ENCODE measurements at places on chromosomes 4 and X.

DNA sequence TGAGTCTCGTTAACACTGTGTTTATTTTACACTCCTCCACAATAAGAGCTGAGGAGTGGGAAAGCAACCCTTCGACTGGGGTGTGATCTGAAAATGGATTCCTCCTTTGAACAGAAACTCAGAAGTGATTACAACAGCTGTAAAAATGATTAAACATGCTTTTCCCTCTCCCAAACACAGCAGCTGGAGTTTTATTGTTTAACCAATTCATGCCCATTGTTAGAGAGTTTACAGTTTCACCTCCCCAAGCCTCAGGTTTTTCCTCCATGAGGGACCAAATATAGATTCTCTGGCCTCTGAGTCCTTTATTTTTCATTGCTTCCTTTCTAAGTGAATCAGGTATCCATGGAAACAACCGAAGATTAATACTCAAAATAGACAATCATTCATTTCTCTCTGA lies 263.0 kb upstream of the TAPT1 start:
- DNase-seq = no peak

DNA sequence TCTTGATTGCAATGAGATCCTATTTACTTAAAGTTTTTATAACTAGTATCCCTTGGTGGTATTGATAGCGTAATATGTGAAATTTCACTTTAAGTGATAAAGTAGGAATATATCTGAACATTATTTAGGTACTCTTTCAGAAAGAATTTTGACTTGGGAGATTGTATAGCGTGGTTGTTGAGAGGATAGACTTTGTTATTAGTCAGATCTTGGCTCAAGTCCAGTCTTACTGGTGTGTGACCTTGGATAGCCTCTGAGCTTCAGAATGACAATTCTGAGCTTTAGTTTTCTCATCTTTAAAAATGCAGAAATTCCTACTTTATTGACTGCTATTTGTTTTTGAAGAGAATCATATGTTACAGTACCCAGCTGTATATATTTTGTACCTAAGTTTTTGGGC lies 32.6 kb downstream of the DCK start:
- DNase-seq = no peak

DNA sequence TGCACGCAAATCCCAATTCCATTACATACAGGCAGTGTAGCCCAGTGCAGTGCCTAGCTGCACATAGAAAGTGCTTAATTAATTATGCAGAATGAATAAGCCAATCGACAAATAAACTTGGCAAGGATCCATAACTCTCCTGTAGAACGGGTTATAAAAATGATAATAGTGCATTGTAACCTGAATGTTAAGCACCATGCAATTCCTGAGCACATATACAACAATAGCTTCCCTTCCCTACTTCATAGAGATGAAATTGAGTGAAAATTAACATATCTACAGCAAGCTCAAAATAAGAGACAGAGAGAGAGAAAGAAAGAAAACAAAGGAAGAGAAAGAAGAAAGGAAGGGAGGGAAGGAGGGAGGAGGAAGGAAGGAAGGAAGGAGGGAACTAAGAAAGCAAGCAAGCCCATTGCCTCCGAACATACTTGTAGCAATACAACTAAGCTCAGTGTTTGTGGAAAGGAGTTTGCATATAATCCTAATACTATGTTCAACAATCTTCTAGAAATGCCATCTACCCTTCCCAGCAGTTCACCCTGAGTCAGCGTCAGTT lies 1074.0 kb upstream of the LCORL start:
- no peak for DNase-seq

DNA sequence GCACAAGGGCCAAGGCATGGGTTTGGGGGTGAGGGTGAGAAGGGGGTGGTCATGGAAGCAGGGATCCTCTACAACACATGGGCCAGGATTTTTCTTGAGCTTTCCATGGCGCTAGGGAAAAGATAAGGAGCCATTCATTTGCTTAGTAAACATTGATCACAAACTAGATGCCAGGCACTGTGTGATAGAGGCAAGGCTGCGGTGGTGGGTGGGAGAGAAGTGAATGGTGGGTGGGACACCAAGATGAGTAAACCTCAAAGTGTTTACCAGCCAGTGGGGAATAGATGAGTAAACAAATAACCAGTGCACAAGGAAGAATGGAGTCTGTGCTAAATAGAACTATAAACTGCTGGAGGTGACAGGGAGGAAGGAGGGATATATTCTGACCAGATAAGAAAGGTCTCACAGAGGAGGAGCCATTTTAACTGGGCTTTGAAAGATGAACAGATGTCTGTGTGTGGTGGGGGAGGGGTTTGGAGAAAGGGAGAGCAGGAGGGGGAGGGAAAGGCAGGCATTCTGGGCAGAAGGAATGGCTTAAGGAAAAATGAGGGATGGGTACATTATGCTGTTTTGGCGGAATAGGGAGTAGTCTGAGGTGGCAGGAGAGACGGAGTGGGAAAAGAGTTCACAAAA lies 48.0 kb upstream of the LAS1L start:
- no peak for DNase-seq

- no peak for DNase-seq
These were observed 22.8 kb downstream of the GPRIN3 start for GRCh38 chr4:89284828-89285227.

DNA sequence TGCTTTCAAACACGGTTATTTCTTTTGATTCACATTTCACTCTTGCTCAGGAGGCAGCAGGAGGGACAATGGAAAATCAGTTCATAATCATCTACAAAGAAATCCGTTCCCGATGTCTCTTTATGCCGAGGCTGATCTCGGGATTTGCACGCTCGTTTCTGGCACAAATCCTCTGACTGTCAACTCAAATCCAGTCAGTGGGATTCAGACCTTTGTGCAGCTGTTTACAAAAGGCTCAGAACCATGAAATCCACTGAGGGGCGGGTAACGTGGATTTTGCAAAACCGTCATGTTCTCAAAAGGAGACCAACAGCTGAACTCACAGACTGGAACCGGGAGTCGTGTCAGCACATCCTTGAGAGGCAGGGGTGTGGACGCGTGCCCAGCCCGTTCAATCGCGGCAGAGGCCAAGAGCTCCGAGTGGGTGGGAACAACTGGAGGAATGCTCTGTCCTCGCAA lies 46.4 kb downstream of the ACOX3 start:
- no peak for DNase-seq

DNA sequence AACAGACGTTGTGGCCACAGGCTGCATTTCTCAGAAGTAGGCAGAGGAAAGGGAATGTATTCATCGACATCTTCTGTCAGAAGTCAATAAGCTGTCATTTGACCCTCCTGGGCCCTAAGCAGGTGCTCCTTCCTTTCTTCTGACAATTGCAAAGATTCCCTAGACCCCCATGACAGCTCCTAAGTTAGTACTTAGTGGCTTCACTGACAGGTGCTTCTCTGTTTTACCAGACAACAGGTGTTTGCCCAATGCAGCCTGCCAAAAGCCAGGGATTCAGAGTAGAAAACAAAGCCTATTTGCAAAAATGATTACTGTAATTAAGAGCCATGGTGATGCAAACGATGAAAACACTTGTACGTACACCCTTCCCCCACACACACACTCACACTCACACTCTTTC lies 7.5 kb upstream of the FGF5 start:
- no peak for DNase-seq

DNA sequence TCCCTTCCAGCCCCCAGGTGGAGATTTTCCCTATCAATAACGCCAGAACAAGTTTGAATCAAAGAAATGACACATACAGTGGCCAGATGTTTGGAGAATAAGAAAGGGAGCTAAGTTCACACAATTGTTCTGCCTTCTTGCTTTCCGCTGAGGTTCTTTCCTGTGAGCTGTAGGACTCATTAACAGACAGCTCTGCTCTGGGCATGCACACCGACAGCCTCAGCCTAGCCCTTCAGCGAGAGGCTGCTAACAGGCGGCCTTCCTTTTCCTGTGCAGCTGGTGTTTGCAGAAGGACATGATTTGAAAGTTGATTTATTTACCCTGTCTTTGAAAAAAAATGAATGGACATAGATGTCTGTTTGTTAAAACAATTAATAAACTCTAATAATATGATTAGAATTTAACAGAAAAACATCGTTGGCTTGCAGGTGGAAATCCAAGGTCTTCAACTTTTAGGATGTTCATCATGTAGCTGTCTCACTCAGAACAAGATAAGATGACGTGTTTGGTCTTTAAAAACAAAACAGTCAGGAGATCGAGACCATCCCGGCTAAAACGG lies 183.3 kb downstream of the KDR start:
- no peak for DNase-seq

GRCh38 chrX:36504625-36505024 lies 503.5 kb upstream of the FAM47C start:
- no peak for DNase-seq

- no peak for DNase-seq
These were observed 80.2 kb upstream of the MAMLD1 start for GRCh38 chrX:150282953-150283352.

DNA sequence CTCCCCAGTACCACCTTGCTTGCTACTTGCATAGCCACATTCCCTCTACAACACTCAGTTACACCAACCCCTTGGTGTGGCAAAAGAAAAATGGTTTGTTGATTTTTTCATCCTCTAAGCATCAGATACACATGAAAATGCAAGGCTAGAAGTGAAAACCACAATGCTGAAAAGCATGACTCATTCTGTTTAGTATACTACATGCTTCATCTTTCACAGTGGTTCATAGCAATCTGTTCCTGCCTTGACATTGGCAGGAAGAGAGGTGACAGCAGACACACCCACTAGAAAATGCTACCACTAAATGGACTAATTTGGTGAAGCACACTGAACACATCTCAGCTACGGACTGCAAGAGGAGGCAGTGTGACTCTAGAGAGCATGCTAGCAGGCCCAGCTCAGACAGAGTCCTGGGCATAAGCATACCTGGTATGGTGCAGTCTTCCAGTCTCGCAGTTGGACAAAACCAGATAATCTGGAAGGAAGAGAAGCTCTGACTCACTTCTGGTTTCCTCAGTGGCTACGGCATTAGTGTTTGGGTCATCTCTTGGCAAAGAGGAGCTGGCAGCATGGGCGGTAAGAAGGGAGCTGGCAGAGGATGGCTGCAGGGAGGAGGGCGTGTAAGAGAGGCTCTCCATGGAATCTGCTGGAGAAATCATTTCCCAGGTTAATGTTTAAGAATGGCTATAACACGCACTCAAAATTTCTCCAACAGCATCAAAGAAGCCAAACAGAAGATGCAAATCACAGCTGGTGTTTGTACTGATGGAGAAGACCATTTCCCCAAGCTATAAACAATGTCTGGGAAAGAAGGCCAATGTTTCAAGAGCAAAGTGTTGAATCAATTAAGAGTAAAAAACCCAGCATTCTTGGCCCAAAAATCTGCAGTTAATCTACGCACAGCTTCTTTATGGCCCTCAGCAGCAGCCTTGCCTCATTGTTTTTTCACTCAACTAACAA lies 37.8 kb downstream of the GAB3 start:
- no peak for DNase-seq

GRCh38 chrX:132822634-132823012 lies 135.8 kb downstream of the HS6ST2 start:
- DNase-seq = no peak

GRCh38 chr4:181424362-181425016 lies 818.7 kb upstream of the TENM3 start:
- DNase-seq = no peak

GRCh38 chr4:131974730-131975129 lies 1174.4 kb upstream of the PCDH10 start:
- DNase-seq = no peak

- DNase-seq = no peak
These were observed 21.9 kb downstream of the RASL11B start for GRCh38 chr4:52883707-52884669.

DNA sequence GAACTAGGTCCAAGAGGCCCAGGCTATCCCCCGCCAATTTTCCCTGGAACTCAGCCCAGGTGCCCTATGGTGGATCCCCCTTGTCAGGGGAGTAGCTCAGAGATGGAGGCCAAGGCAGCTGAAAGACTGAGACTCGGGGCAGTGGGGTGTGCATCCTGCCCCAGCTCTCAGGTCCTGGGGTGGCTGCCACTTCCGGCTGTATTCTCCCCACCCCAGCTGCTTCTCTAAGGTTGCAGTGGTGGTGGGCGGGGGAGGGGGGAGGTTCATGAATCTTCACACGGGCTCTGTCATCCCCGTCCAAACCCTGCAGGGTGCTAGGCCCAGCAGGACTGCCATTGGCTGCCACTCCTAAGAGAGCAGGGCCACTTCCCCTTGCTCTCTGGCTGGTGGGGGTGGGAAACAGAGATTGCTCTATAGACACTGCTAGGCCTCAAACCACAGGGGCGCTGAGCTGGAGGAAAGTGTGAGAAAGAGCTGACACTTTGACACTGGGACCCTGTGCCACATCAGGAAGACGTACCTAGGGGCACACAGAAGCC lies 1.5 kb downstream of the SASH3 start:
- DNase-seq = peak; percentile 65

- no peak for DNase-seq
These were observed 203.3 kb downstream of the OR13H1 start for GRCh38 chrX:131747173-131747572.

GRCh38 chr4:41935652-41936021 lies 408 bp downstream of the TMEM33 start:
- peak; percentile 18 for DNase-seq

- DNase-seq = no peak
These were observed 182.1 kb downstream of the SCFD2 start for GRCh38 chr4:53183754-53184153.

- no peak for DNase-seq
These were observed 62.8 kb downstream of the FAM9B start for GRCh38 chrX:8971116-8971515.

GRCh38 chr4:188396037-188396436 lies 256.8 kb downstream of the TRIML1 start:
- DNase-seq = no peak

DNA sequence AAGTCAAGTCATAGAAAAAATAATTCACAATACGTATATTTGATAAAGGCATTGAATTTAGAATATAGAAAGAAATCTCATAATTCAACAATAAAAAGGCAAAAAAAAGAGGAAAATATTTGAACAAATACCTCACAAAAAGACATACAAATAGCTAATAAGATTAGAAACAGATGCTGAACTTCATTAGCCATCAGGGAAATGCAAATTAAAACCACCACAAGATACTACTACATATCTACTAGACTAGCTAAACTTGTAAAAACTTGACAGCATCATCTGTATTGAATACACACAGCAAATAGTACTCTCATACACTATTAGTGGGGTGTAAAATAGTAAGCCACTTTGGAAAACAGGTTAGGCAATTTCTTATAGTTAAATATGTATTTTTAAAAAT lies 128.7 kb upstream of the TLL1 start:
- DNase-seq = no peak

GRCh38 chrX:9912351-9913145 lies 54.6 kb upstream of the CLDN34 start:
- no peak for DNase-seq

GRCh38 chrX:16586377-16587112 lies 63.4 kb upstream of the S100G start:
- no peak for DNase-seq

DNA sequence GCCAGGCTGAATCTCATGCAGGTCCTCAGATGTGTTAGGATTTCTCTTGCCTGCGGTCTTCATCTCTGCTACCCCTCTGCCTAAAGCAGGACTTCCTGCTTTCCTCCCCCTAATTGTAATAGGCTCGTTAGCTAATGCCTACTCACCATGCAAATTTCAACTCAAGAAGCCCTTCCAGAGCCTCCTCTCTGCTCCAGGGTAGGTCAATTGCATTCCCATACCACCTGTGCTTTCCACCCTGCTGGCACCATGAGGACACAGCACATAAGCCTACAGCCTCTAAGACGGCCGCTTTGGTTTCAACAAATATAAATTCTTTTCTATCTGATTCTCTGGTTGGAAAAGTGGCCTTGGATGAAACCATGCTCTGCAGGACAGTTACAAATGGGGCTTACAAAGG lies 93.9 kb downstream of the QDPR start:
- no peak for DNase-seq
